ENCODE measurements at places on chromosomes 3 and 15. TPM values are rescaled to one million over a fixed set of nuclear protein-coding genes. Genes with fewer than 3 reads are reported as not detected.
A peak's percentile ranks its signal among the peaks of the same experiment; 100 is the strongest.

ACP3 gene
- 1.8 TPM for polyA plus RNA-seq

EXOG gene
- 7.8 TPM for polyA plus RNA-seq

TMEM158 gene
- polyA plus RNA-seq: 2.8 TPM

MASP1 gene
- polyA plus RNA-seq: 0.69 TPM

- DNase-seq: no peak
These were observed 165.9 kb downstream of the POLR2M start for GRCh38 chr15:57872281-57873030.

DNA sequence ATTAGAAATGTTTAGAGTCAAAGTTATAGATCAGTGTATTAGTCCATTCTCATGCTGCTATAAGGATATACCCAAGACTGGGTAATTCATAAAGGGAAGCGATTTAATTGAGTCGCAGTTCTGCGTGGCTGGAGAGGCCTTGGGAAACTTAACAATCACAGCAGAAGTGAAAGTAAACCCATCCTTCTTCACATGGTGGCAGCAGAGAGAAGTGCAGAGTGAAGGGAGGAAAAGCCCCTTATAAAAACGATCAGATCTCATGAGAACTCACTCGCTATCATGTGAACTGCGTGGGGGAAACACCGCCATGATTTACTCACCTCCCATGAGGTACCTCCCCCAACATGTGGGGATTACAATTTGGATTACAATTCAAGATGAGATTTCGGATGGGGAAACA, 871.5 kb downstream of the DIPK2A start:
- DNase-seq: no peak

DNA sequence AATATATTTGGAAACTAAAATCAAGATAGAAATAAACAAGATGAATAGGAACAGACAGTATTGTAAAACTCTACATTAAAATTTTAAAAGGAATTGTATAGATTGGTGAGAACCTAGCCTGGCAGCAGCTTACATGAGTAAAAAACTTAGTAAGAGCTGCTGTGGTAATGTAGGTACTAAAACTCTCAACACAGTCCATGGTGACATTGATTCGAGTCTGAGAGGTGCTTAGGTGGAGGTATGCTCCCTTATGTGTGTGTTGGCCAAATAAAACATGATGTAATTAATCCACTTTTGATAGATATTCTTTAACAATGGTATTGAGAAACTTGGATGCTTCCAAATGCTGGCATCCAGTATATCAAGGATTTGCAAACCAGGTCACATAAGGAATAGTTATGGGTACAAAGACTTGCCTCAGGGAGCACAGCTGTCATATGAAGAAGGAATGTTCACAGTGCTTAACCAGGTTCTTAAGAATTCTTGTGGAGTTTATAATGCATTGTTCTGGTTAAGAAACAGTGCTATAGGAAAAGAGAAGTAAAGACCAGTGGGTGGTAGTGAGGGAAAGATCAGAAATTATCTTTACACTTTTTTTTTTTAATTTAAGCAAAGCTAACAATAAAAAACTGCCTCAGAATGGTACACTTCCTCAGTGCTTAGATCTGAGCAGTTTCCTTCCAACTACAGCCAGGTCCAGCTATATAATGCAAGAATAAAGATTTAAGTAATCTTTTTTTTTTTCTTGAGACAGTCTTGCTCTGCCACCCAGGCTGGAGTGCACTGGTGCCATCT, 24.6 kb upstream of the IL20RB start:
- no peak for DNase-seq

DNA sequence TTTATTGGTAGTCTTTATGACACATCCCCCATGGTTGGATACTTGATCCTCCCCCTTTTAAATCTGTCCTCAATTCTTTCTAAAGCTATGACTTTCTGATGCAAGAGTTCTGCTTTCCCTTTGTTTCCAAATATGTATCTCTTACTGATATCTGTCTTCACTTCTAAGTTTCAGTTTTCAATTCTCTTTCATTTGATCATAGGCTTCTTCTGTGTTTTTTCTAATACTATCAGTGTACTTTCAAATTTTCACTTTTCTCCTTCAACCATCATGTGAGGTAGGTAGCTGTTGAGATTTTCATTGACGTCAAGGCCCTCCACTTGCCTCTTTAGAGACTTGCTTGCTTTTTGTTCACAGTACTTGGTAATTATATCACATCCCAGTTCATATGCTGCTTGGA, 436.5 kb downstream of the CNTN4 start:
- no peak for DNase-seq

GRCh38 chr15:59282515-59283337, 76.1 kb downstream of the LDHAL6B start:
- no peak for DNase-seq

- no peak for DNase-seq
These were observed 511.3 kb downstream of the FGF12 start for GRCh38 chr3:192216067-192216466.

- DNase-seq: peak; percentile 71
These were observed 2.2 kb upstream of the MEIS2 start for GRCh38 chr15:37102305-37103162.

DNA sequence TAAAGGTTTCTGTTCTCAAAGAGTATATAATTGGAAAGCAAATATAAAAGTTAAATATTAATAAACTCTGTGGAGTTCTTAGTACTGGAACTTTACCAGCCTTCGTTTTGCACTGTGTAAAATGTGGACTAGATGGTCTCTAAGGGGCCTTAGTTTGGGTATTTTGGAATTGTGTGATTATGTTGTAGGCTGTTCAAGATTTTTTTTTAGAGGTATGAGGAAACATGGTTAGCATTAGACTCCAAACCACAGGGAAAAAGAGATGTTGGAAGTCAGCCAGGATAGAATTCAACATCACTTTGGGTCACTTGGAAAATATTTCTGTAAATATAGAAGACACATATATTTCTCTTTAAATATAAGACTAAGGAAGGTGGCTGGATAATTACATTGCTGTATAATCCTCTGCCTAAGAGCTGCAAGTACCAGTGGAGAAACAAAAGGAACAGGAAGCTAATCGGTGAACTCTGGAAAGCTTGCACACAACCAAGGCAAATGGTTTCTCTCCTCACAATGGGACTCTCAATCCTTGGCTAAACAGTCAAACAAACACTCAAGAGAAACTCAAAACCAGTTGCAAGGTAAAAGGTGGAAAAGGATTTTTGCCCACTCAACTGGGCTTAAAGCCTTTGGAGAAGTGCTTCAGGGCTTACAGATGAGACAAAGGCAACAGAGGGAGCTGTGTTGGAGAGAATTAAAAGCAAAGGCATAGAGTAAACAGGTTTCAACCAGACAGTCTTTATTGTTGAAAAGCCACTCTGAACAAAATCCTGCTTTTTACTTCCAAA, 141.7 kb downstream of the NR1D2 start:
- DNase-seq: no peak

- no peak for DNase-seq
These were observed 129.9 kb upstream of the TGFBR2 start for GRCh38 chr3:30476368-30477084.

- DNase-seq: peak; percentile 84
These were observed 47.0 kb downstream of the ZNF609 start for GRCh38 chr15:64507293-64507802.
